A549 (cell line): ENCODE measurements at places on chromosomes 12 and 14.

- DNase-seq, result no peak
Measured at GRCh38 chr12:42859612-42860011, 270.1 kb upstream of the PRICKLE1 start.

GRCh38 chr14:81062816-81063215 is 107.4 kb downstream of the TSHR start:
- DNase-seq, result no peak

- DNase-seq, result no peak
Measured at GRCh38 chr14:85301506-85301905, 228.4 kb upstream of the FLRT2 start.

DNA sequence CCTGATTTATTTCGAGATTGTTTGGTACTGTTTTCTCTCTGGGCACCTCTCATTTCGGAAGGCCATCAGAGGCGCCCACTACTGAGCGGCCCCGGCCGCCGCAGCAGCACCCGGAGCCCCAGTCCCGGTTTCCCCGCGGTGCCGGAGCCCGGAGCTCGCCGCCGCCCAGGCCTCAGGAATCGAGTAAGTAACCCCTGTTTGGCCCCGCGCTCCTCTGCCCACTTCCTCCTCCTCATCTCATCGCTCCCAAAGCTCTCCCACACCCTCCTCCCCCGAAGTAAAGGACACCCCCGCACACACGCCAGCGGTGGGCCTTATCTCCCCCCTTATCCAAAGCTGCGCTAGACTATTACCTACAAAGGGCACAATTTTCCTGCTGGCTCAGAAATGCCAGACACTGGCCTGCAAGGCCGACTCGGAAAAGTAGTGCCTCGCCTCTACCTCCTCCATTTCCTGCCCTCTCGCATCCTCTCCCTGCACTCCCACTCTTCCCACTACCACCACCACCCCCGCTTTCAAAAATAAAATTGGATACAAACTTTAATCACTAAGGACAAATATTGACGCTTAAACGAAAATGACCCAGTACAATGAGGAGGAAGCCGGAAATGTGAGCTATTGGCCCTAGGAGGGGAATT is 637 bp upstream of the FOXG1 start:
- no peak for DNase-seq

GRCh38 chr12:19847294-19848059 is 408.2 kb downstream of the AEBP2 start:
- DNase-seq, result no peak

- DNase-seq, result no peak
Measured at GRCh38 chr12:11652351-11653040, 3.0 kb downstream of the ETV6 start.

GRCh38 chr12:56721216-56721615 is 3.9 kb downstream of the NACA start:
- DNase-seq, result no peak

GRCh38 chr12:5258498-5258897 is 173.4 kb upstream of the NTF3 start:
- DNase-seq, result no peak

DNA sequence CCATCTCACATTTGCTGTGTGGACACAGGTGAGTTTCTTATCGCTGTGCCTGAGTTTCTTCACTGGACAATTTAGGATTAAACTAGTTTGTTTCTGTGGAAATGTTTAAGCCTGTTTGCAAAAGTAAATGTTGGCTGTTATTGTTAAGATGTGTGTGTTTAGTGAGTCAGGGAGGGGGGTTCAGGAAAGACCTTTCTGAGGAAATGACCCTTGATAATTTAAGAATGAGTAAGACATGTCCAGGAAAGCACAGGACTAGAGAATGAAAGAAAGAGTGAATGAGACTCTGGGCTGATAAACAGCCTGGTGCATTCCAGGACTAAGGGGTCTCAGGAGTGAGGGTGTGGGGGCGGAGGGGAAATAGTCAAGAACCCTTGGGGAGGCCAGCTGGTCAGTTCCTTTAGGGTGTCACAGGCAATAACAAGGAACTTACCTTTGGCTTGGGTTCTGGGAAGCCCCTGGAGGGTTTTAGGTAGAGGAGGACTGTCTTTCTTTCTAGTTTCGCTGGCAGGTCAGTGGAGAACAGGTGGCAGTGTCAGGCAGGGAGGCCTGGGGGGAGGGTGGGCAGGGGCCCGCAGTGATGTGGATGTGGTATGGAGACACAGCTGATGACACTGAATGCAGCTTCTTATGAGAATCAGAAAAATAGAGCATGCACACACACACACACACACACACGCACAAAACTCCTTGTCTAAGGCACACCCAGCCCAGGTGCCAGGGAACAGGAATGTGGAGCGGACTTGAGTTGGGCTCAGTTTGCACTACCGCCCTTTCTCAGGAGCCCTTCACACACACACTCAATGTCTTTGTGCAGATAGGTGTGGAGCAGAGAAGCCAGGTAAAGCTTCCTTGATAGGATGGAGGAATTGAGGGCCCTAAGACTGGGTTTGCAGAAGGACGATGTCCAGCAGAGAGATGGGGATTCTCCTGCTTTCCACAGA is 1005.5 kb downstream of the VRK1 start:
- no peak for DNase-seq

GRCh38 chr12:124190312-124191023 is 104.4 kb upstream of the RFLNA start:
- no peak for DNase-seq

DNA sequence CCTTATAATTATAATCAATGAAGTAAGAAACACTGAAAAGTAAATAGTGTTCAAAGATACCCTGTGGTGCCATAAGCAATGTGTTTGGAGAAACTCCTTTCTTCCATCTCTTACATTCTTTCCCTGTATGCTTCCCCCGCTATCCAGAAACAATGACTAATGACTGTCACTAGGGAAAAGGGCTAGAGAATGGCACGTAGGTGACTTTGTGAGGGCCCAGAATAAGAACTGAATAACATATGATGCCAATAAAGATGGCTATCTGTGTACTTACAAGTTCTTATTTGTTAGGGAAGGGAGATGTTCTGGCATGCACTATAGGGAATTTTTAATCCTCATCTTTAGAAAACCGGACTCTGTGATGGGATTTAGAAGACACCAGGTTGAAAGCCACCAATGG is 4.7 kb upstream of the KRT7 start:
- no peak for DNase-seq

- no peak for DNase-seq
Measured at GRCh38 chr12:93727195-93727811, 50.1 kb downstream of the CRADD start.

DNA sequence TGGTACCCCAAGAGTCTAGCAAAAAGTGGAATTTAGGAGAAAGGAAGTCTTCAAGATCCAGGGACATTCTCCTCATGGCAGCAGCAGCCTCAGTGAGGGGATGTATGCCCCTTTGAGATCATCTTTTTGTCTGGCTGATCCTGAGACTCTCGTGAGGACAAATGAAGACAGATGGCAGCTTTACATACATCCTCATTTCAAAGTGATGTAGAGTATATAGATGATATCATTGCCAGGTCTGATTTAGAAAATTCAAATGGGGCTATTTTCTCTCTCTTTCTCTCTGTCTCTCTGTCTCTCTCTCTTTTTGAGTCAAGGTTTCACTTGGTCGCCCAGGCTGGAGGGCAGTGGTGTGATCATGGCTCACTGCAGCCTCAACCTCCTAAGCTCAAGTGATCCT is 61.5 kb downstream of the E2F7 start:
- no peak for DNase-seq

- no peak for DNase-seq
Measured at GRCh38 chr12:34343345-34343744, 321.0 kb downstream of the ALG10 start.

DNA sequence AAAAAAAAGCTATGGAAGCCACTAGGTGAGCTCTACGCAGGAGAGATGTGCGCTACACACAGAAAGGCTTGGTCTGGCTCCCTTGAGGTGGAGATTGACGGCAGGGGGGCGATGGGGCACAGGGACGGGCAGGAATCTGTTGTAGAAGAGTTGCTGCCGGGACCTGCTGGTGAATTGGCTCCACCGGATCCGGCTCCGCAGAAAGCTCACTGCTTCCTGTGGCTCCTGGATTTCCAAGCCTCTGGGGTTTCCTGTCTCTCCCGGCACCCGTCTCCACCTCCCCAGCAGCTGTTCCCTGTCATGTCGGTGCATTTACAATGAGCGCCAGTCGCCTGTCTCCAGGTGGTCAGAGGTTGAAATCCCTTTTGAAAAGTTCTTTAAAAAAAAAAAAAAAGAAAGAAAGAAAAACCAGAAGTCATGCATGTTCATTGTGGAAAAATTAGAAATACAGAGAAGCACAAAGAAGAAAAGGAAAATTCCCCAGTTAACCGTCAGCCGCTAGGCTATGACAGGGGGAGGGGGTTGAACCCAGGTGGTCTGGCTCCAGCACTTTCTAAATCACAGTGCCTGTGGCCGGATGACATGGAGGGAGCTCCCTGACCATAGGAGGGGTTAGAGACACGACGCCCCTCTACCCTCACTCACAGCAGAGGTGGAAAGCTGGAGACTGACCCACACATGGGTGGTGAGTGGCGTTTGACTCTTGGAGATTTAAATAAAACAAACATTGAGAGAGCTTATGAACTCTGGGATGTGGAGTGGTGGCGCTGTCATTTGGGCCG is 20.8 kb downstream of the FAM222A start:
- no peak for DNase-seq

DNA sequence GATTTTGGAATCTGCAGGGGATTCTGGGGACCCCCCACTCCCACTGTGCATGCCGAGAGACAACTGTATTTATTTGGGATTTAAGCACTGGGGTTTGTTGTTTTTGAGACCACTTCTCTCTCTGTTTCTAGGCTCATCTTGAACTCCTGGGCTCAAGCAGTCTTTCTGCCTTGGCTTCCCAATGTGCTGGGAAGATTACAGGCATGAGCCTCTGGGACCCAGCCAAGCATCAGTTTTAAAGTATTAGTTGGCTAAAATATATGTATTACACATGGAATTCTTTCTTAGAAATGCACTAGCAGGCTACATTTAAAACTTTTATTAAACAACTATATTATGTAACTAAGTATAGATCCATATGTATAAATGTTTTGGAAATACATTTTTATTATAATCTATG is 78.3 kb downstream of the AEBP2 start:
- no peak for DNase-seq

GRCh38 chr12:93638954-93639353 is 38.2 kb upstream of the CRADD start:
- DNase-seq, result no peak

- DNase-seq, result no peak
Measured at GRCh38 chr12:3636328-3636727, 116.6 kb downstream of the CRACR2A start.

- no peak for DNase-seq
Measured at GRCh38 chr12:89370850-89371249, 18.5 kb upstream of the DUSP6 start.

GRCh38 chr12:104747955-104748354 is 210.1 kb downstream of the SLC41A2 start:
- DNase-seq, result no peak

DNA sequence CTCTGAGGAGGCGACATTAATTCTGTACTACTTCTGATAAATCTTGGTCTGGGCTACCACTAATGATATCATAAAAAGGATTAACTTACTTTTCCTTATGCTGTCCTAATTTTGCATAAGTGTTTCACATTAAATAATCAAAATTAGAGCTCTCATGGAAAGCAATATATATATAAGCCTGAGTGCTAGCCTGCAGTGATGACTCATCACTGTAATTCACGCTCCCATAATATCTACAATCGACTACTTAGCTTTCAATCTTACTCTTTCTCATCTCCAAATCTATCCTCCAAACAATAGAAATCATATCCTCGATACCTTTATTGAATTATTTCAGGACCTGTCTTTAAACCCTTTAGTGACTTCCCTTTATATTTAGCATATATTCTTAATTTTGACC is 701.3 kb downstream of the RERGL start:
- DNase-seq, result no peak

DNA sequence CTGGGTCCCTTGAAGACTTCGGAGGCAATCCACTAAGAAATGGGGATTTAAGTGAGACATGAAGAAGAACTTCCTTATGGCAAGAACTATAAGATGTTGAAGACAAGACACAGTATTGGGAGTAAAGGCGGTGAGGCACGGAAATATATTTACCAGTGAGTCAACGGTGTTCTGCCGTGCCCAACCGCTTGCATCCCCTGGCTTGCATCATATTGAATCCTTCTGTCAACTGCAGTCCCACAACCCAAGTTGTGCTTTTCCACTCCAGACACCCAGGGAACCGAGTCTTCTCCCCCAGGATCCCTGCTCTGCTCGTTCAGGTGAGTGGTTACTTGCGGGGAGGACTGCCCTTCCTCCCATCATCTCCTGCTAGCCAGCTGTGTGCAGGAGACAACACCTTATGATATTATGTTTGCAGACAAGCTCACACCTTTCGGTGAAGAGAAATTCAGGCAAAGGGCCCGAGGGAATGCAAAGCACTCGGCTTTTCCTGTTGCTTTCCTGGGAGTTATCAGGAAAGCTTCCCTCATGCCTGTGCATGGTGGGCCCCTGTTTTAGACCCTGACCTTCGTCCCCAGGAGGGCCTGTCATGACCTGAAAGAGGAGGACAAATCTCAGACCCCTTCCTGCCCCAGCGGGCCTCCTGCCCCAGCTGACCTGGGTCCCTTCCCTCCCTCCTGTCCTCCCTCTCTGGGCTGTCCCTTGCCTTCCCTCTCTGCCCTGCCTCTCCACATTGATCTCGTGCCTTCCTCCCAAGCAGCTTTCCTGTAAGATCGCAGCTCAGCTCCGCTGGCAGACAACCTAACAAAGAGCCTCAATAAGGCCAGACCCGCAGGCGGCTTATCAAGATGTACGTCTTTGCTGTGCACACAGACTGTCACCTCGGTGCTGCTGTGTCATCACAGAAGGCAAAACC is 4.3 kb upstream of the LRTM2 start:
- no peak for DNase-seq

GRCh38 chr12:116393859-116394650 is 116.6 kb upstream of the MED13L start:
- DNase-seq, result no peak

DNA sequence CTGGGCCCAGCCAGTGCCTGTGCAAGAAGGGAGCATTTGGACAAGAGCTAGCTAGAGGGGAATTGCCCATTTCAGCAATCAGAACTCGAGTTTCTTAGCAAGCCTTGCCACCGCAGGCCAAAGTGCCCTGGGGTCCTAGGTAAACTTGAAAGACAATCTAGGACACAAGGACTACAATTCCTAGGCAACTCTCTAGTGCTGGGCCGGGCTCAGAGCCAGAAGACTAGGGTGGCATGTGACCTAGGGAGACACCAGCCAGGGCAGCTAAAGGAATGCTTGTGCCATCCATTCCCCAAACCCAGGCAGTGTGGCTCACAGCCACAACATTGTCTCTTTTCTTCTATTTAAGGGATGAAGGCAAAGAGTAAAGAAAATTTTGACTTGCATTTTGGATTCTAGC is 205.0 kb downstream of the BMP4 start:
- DNase-seq, result no peak

GRCh38 chr12:119294211-119294610 is 40.3 kb upstream of the CCDC60 start:
- DNase-seq, result no peak

- DNase-seq, result no peak
Measured at GRCh38 chr14:56322531-56322930, 204.3 kb downstream of the PELI2 start.

DNA sequence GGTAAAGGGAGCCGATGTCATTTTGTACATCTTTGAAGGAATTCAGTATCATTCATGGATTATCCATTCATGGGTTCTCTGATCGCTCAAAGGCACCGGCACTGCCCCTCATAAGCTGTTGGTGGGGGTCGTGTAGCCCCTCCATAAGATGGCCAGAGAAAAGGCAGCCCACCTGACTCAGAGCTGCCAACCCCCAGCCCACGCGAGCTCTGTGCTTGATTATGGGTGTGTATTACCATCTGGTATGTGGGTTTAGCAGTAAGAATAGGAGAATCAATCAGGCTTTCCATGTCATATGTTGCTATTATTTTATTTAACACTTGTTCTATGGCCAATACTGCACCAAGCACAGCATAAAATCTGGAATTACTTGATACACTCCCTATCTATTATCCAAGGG is 32.1 kb upstream of the AMIGO2 start:
- no peak for DNase-seq
